ENCODE measurements at places on chromosomes 1 and 21.

DNA sequence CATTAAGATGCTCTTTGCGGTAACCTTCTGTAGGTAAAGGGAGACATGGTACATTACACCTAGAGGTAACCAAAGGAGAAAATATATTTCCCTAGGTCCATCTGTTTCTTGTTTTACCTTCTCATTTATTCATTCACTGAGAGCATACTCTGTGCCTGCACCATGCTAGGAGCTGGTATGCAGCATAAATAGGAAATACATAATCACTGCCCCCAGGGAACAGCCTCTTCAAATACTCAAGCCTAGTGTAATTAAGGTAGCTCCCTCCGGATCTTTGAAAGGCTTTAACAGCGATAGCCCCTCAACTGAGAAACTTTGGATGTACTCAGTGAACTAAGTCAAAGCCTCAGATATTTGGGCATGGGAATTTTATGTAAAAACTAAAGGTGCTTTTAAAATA is 123.6 kb downstream of the GABPA start:
- DNase-seq, result no peak

GRCh38 chr1:4657960-4658541 is 3.6 kb downstream of the AJAP1 start:
- no peak for DNase-seq

- no peak for DNase-seq
Measured at GRCh38 chr1:38512789-38513188, 346.8 kb downstream of the RRAGC start.

- DNase-seq, result peak; percentile 37
Measured at GRCh38 chr21:42263591-42264131, 44.7 kb downstream of the ABCG1 start.

GRCh38 chr1:8733484-8733883 is 84.0 kb downstream of the RERE start:
- DNase-seq, result no peak

GRCh38 chr1:73144311-73144710 is 862.0 kb upstream of the NEGR1 start:
- no peak for DNase-seq

- DNase-seq, result peak; percentile 17
Measured at GRCh38 chr1:35269201-35269988, 886 bp downstream of the ZMYM4 start.

GRCh38 chr1:39149509-39149908 is 55.0 kb upstream of the MACF1 start:
- no peak for DNase-seq

DNA sequence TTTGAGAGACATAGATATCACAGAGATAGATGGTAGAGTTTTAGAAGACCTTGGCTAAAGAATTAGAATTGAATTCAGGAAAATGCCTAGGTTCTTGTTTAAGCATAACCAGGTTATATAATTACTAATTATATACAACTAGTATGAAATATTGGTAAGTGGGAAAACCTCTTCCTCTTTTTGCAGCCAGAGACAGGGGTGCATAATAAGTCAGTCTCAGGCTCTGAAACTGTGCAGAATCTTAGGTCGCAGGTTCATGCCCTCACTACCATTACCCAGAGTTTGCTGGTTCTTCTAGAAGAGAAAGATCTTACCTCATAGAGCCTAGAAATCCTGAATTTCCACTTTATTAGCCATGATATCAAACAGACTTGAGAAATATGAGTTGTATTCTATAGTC is 183.3 kb downstream of the NEK7 start:
- no peak for DNase-seq

DNA sequence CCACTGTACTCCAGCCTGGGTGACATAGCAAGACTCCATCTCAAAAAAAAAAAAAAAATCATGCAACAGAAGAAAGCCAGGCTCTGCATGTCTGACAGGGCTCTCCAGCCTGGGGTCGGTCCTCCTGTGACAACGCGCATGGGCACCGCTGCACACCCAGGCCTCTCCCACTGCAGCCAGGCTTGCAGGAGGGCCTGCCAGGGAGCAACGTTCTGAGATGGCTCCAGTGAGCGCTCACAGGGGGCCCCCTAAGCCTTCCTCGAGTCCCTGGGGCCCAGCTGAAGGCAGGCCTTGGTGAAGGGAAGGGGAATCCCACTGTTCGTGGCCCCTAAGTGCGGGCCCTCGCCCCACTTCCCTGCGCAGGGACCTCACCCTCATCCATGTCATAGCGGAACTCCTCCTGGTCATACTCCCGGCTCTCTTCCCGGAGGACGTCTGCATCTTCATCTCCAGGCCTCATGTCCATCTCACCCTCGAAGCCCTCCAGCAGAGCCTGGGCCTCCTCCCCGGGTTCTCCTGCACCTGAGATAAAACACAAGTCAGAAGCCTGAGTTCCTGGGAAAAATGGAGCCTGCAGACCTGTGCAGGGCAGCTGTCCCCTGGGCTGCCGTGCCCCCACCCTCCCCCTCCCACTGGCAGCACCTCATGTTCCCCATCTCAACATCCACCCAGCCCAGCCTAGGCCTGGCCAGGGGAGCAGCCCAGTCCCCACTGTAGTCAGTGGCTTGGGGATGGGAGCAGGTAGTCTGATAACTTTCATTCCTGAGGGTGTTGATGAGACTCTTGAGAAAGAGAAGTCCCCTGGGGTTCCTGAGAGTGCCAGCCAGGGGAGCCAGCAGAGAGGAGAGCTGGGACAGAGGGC is 20.3 kb downstream of the RSPH1 start:
- no peak for DNase-seq

DNA sequence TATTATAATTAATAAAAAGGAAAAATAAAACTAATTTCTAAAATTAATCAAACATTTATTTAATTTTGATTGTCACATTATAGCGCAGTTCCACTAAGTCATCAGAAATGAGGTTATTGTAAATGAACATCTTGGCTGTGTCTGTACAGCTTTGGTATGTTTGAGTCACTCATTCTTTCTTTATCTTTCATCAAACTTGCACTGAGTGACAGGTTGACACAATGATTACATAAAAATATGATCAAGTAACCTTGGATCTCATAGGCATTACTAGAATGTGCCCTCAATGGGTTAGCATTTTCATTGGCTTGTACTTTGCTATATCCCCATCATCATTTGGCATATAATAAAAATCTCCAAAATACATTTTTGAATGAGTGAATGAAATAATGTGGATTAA is 1353.2 kb upstream of the ADGRL2 start:
- DNase-seq, result no peak

GRCh38 chr1:21024918-21025317 is 151.8 kb downstream of the EIF4G3 start:
- DNase-seq, result no peak

- DNase-seq, result no peak
Measured at GRCh38 chr1:7224644-7225043, 439.4 kb downstream of the CAMTA1 start.

- no peak for DNase-seq
Measured at GRCh38 chr1:184424157-184424556, 37.3 kb downstream of the C1orf21 start.

- no peak for DNase-seq
Measured at GRCh38 chr21:35699361-35699760, 361.0 kb downstream of the SETD4 start.

DNA sequence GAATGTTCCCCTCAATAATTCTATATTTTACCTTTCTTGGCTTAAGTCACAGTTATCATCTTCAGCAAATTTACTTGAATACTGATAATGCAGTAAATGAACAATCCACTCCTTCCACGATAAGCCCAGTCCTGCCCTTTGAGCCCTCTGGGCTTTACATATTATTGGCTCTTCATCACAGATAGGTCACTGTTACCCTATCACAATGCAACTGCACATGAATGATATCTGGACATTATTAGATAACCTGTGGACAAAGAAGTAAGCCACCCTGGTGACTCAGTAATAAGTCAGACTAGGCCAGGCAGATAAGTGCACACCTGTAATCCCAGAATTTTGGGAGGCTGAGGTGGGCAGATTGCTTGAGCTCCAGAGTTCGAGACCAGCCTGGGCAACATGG is 69.4 kb downstream of the SPATA6 start:
- DNase-seq, result peak; percentile 6

GRCh38 chr1:107413951-107414350 is 273.1 kb downstream of the NTNG1 start:
- no peak for DNase-seq

GRCh38 chr1:109971559-109971958 is 13.0 kb upstream of the AHCYL1 start:
- no peak for DNase-seq

GRCh38 chr1:22815421-22816066 is 104.9 kb downstream of the EPHB2 start:
- no peak for DNase-seq

GRCh38 chr1:68278221-68278620 is 45.9 kb upstream of the WLS start:
- no peak for DNase-seq

DNA sequence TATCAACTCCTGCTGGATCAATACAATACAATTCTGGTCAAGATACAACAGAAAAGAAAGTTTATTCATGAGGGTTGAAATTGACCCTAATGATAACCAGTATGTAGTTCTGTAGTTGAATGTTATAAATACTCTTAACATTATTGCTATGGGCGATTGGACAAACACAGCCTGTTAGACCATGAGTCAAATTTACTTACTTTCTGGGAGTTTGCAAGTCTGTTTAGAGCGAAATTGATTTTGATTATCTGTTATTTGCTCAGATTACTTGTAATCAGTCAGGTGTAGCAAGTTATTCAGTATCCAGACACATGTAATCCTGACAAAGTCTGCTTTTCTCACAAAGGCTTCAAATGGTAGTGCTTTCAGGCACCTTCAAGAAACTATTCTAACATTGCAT is 216.6 kb upstream of the B3GALT2 start:
- DNase-seq, result no peak

DNA sequence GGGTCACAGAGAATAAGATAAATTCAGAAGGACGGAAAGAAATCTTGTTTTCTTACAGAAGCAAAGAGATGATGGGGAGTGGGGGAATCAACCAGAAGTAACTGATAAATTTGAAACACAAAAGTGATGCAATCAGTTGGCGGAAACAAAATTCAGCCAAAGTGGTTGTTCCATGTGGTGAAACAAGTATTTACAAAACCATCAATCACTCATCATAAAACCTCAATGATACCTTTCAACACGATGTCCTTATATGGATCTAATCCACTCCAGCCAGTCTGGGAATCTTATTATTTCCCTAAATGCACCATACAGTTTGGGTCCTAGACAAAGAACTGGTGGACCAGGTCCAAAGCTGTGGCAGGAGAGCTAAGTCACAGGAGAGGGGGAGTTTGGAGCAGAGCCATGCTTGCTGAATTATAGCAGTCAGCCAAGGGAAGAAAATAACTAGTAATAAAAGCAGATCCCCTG is 303.8 kb upstream of the LRRC7 start:
- DNase-seq, result peak; percentile 57

DNA sequence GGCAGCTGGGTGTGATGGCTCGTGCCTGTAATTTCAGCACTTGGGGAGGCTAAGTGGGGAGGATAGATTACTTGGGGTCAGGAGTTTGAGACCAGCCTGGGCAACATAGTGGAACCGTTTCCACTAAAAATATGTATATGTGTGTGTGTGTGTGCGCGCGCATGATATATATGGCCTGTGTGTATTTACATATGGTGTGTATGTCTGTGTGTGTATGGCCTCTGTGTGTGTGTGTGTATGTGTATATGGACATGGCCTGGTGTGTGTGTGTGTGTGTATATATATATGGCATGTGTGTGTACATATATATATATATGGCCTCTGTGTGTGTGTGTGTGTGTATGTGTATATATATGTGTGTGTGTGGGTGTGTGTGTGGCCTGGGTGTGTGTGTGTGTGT is 16.0 kb upstream of the SLC2A7 start:
- DNase-seq, result no peak

DNA sequence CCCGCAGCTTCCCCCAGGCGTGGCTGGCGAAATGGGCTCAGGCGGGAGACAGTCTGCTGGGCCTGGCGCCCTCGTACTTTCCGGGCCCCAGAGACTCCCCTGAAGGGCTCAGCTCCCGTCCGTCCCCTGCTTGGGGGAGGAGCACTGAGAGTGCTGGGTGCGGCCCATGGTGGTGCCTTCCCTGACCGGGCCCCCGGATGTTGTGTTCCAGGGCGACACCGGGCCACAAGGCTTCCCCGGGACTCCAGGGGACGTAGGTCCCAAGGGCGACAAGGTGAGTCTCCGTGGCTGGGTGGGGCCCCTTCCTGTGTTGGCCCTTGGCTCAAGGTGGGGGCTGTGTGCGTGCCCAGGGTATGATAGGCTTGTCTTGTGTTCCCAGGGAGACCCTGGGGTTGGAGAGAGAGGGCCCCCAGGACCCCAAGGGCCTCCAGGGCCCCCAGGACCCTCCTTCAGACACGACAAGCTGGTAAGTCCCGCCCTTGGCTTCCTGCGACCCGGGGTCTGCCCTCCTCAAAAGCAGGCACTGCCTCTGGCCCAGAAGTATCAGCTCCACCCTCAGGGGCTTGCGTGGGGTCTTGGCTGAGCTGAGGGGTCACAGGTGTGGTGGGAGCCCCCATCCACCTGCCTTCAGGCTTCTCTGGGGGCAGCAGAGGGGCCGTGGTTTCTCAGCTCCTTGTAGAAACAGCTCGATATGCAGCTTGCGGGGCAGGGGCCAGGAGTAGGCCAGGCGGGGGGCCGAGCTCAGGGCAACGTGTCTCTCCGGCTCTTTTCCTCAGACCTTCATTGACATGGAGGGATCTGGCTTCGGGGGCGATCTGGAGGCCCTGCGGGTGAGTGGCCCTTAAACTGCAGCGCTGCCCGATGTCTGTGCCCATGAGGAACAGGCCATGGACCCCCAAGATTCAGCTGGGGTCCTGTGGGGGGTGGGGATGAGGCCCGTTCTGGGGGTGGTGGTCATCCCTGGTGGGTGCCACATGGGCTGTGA is 62.3 kb downstream of the SLC19A1 start:
- no peak for DNase-seq

DNA sequence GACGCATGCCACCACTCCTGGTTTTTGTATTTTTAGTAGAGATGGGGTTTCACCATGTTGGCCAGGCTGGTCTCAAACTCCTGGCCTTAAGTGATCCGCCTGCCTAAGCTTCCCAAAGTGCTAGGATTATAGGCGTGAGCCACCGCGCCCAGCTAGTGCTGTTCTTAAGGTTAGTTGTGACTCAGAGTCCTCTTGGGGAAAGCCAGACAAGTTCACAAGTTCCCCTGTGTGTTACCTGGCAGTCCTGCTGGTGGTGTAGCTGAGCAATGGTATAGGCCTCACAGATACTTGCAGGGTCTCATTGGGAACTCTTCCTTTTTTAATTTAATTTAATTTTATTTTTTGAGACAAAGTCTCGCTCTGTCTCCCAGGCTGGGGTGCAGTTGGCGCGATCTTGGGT is 10.6 kb downstream of the CFAP126 start:
- DNase-seq, result no peak

- peak; percentile 72 for DNase-seq
Measured at GRCh38 chr1:62841587-62842169, 57.7 kb downstream of the ATG4C start.

DNA sequence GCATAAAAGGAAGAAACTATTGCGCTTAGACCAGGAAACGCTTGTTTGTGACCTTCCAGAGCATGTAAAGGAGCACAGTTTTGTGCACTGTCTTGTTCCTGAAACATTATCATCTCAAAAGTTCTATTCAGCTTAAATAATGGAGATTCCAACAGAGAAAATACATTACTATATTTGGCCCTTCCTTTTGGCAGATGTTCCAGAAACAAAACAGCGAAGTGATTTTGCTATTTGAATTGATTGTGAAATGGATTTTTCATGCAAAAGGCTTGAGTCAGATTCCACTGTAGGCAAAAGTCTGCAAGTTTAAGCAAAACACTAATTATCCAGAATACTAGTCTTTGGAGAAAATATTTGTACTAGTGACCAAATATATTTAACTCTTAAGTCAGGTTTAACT is 80.3 kb upstream of the PTBP2 start:
- no peak for DNase-seq

Data from hepatocyte (in vitro differentiated cells).